ENCODE measurements at places on chromosomes 4 and X.

- no peak for DNase-seq
These were observed 482 bp upstream of the MBTPS2 start for GRCh38 chrX:21838937-21839333.

DNA sequence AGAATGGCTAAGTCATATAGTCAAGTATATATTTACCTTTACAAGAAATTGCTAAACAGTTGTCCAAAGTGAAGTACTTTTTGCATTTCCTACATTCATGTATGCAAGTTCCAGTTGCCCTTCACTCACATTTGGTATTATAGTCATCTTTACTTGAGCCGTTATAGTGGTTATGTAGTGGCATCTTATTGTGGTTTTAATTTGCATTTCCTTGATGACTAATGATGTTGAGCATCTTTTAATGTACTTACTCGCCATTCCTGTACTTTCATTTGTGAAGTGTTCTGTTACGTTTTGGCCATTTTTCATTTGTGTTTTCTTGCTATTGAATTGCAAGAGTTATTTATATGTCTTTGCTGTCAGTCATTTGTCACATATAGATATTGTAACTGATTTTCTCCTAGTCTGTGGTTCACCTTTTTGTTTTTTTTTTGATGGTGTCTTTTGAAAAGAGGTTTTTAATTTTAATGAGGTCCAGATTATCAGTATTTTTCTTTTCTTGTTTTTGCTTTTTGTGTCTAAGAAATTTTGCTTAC, 27.6 kb downstream of the ARFIP1 start:
- no peak for DNase-seq

DNA sequence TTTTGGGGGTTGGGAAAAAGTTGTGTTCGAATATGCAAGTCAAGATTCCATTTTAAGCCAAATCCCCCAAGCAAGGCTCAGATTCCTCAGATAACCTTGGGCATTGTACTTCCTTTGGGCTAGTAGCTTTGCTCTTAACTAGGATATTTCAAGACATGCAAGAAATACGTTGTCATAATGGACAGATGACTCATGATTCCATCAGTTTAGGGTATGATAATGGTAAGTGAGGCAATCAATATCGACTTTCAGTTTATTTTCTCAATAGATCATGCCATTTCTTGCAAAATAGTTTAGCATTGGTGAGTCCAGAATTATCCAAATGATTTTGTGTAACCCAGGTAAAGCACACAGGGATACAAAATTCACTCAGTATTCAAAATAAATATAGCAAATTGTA, 25.4 kb downstream of the CFAP299 start:
- DNase-seq, result no peak

DNA sequence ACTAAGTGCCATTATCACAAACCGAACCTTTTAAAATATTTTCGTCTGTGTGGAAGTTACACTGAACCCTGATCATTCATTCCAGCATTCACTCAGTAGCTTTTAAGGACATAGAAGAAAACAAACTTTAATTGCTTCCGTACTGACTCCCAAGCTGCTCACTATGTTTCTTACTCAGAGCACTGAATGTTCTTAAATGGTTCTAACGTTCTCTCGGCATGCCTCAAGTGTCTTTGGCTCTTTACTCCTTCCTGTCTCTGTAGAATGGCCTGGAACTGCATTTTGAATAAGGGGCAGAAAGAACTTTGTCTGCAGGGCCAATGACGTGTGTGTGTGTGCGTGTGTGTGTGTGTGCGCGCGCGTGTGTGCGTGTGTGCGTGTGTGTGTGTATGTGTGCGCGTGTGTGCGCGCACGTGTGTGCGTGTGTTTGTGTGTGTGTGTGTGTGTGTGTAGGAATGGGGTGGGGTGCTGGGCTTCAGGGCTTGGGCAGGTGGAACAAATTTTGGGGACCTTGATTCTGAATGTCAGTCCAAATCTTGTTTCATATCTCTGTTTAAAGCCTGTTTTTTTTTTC, 50.5 kb upstream of the PAQR3 start:
- DNase-seq, result no peak

DNA sequence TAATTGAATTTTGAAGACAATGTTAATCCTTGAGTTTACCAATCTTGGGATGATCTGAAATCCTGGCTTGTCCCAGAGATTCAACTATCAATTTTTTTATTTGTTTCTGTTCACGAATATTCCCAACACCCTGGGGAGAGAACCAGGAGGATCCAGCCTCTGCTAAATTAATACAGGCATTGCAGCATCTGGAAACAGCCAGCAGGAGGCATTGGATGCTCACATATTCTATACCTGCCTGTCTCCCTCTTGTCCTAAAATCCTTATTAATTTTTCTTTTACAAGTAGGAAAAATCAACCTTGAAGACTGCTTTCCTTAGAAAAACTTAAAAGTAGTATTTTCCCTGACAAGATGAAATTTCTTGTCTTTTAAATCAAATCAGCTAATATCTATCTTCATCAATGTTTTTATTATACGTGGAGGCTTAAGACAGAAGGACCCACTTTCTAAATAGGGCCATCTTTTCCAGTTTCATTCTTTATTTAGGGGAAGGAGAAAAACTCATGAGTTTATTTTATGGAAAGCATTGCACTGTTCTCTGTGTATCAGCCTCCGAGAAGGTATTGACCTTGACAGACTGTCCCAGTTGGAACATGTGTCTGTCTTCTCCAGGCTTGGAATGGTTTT, 102.4 kb downstream of the CLNK start:
- no peak for DNase-seq

All from AG04449 (cell line).